ENCODE measurements at places on chromosomes 2 and 18.

- no peak for DNase-seq
Measured at GRCh38 chr2:76567478-76567877, 856.8 kb upstream of the GCFC2 start.

GRCh38 chr2:140600116-140600515, 1530.7 kb downstream of the LRP1B start:
- DNase-seq = no peak

- no peak for DNase-seq
Measured at GRCh38 chr18:77164763-77165485, 32.3 kb upstream of the MBP start.

DNA sequence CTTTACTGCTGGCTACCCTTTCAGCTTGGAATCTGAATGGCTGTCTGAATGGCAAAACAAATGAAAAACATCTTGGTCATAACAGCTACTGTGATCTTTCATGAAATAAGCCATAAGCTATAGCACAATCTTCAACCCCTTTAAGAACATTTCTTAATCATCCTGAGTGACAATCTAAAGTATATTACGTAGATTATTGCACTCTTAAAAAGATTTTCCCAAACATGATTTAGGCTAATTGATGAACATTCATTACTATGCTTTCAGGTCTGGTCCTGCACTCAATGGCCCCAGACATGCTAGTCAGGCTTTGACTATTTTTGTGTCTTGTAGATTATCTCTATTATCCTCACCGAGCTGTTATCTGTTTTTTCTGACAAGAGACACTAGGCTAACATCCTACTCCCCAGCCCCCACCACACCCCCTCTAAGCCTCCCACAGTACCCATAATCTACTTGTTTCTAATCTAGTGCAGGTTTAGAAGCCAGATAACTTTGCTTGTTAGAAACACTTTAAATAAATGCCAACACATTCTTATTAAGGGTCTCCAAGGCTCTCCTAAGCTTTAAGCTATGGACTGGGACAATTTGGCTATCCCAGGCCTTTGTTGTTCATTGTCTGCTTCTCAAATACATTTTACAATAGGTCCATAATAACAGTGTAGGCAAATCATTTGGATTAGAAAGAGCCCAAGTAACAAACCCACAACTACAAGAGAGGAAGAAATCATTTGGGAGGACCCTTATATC, 4.2 kb downstream of the SMAD2 start:
- DNase-seq = no peak

DNA sequence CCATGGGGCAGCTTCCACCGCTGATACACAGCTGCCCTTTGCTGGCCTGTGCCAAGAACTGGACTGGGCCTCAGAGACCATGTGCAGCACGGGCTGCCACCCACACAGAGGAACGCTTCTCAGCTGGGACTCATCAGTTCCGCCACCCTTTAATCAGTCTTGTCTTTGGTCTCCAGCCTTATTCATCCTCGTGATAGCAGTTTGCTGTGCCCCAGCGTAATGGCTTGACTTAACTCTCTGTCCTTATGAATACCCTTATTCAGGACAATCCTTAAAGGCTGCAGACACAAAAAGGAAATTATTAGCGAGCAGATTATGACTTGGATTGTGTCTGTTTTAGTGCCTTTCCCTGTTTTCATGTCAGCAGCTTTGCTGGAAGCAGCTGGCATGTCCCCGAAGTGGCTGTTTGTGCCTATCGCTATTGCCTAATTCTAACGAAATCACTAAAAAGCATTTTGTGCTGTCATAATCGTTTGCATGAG, 108.9 kb upstream of the DAPL1 start:
- no peak for DNase-seq

- DNase-seq = no peak
Measured at GRCh38 chr18:78753240-78753639, 226.4 kb upstream of the SALL3 start.

Measured in effector memory CD8-positive, alpha-beta T cell (primary cell).